PC-9 (cell line): ENCODE measurements at places on chromosomes 7 and 10.
A peak's percentile ranks its signal among the peaks of the same experiment; 100 is the strongest.

DNA sequence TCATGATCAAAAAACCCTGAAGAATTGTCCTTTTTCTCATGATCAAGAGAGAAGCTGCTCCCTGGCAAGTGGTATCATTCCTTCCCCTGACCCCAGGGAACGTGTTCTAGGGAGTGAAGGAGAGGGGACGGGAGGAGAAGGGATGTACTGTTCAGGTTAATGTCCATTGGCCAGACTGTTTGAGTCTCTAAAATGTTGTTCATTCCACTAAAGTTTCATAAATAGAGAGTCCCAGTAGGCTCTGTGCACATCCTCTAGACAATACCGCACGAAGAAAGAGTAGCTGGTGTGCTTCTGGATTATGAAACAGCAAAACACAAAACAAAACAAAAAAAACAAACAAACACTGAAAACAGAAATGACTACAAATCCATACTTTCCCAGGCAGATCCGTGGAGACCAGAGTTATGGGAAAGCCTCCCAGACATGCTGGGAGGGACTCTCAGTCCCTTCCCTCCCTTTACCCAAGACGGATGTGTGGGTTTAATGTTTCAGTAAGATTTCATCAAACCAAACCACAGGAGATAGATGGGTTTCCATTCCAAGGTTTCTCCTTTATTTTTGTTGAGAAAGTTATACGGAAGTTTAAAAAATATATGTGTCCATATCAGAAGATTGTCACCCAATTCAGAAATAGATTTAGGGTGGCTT lies 66.5 kb upstream of the TNS3 start:
- DNase-seq = no peak

DNA sequence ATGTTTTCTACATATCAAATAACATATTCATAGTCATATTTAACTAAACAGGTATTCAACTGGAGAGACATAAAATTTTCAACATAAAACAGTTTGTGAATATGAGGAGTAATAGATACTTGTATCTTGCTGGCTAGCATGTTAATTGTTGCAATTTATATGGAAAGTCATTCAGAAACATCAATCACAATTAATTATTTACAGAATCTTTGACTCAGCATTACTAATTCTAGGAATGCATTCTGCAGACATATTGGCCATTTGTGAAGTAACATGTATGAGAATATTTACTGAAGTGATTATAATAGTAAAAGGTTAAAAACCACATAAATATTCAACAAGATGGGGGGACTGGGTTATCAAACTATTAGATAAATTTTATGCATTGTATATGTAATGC lies 203.7 kb downstream of the TSPAN12 start:
- DNase-seq = no peak

DNA sequence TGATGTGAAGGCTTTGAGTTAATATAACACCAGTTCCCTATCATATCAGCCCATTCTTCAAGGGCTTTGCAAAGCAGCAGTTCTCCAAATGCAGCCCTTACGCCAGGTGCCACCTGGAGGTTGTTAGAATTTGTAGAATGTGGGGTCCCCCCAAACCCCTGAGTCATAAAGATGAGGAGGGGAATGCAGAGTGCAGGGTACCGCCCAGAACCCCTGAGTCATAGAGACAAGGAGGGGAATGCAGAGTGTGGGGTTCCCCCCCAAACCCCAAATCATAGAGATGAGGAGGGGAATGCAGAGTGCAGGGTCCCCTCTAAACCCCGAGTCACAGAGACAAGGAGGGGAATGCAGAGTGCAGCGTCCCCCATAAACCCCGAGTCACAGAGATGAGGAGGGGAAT lies 605.8 kb downstream of the PTPRN2 start:
- DNase-seq = no peak

- DNase-seq = no peak
Measured at GRCh38 chr10:110067960-110068770, 60.4 kb downstream of the ADD3 start.

- no peak for DNase-seq
Measured at GRCh38 chr7:152076940-152077933, 51.8 kb downstream of the GALNT11 start.

GRCh38 chr7:45225948-45226335 lies 68.4 kb downstream of the RAMP3 start:
- no peak for DNase-seq

DNA sequence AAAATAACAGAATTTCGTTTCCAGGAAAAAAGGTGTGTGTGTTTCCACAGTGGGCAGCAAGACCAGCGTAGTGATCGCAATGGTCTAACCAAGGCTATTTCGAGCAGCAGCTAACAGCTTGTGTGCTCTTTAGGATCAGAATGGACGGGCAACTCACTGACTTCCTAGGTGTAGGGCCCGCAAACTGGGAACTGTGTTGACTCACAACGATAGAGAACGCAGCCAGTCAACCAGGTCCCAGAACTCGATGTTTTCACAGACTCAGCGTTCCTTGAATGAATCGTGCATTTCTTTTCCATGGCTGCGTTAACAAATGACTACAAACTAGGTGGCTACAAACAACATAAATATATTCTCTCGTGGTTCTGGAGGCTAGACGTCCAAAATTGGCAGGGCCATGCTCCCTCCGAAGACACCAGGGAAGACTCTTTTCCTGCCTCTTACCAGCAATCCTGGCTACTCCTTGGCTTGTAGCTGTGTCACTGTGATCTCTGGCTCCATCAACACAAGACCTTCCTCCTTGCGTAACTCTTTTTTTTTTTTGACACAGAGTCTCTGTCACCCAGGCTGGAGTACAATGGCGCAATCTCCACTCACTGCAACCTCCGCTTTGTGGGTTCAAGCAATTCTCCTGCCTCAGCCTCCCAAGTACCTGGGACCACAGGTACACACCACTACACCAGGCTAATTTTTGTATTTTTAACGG lies 39.1 kb downstream of the PODXL start:
- peak; percentile 19 for DNase-seq

DNA sequence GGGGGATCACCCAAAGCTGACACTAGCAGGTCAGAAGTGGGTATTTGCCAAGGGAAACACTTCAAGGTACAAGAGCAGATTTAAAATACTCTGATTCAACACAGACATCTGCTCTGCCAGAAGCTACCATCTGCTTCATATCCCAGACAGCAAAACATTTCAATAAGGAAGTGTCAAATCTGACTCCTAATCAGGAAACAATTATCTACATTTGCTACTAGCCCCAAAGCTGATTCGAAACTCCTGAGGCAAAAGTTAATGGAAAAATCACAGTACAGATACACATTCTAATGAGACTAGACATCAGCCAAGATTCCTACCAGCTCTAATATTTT lies 48.9 kb downstream of the PARD3 start:
- no peak for DNase-seq

- DNase-seq = no peak
Measured at GRCh38 chr7:105677817-105678573, 96.7 kb upstream of the EFCAB10 start.

- DNase-seq = no peak
Measured at GRCh38 chr7:110918949-110919548, 171.9 kb upstream of the LRRN3 start.

DNA sequence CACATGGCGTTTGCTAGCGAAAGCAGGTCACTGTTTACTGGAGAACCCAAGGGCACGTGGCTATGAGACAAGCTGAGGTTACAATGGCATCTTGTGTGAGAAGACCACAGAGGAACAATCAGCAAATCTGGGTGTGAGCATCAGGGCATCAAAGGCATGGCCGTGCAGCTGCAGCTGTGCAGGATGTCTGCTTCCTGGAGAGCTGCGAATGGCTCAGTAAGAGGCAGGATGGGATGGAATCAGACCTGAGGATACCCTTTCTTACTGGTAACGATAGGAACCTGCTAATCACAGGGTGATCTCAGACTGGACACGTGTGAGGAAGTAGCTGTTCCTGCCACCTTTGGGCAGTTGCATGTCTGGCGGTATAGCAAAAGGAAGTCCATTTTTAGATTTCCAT lies 119.5 kb downstream of the RNF216 start:
- DNase-seq = no peak

DNA sequence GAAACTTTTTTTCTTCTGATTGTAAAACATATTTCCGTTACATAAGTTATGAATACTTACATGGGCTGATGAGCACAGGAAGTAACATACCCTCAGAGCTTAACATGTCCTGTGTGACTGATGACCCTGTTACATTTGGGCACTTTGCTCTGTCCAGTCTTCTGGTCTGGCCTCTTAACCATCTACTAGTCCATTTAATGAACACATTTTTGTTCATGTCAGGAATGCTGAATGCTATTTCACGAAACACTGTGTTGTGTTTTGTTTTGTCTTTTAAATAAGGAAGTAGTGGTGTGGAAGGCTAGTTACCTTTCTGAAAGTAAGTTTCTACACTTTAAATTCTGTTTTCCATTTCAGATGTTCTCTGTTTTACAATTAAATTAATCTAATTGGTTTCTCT lies 77.7 kb downstream of the RBM33 start:
- DNase-seq = no peak

- no peak for DNase-seq
Measured at GRCh38 chr10:97514344-97514743, 15.6 kb downstream of the UBTD1 start.

DNA sequence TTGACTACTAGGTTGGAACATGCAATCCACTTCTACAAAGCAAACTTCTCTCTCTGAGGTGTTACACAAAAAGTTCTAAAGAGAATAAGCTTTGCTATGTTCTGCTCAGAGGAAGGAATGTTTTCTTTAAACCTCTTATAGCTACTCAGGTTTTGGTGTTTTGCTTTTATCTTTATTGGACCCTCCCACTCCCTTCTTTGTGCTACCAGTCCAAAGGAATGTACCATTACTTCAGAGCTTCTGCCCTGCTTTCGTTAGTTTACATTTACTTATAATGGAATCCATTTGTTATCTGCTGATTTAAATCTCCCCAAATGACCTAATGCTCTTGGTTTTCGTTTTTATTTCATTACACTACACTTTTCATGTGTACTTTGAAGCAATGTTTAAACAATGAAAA lies 154.9 kb downstream of the ATE1 start:
- no peak for DNase-seq

DNA sequence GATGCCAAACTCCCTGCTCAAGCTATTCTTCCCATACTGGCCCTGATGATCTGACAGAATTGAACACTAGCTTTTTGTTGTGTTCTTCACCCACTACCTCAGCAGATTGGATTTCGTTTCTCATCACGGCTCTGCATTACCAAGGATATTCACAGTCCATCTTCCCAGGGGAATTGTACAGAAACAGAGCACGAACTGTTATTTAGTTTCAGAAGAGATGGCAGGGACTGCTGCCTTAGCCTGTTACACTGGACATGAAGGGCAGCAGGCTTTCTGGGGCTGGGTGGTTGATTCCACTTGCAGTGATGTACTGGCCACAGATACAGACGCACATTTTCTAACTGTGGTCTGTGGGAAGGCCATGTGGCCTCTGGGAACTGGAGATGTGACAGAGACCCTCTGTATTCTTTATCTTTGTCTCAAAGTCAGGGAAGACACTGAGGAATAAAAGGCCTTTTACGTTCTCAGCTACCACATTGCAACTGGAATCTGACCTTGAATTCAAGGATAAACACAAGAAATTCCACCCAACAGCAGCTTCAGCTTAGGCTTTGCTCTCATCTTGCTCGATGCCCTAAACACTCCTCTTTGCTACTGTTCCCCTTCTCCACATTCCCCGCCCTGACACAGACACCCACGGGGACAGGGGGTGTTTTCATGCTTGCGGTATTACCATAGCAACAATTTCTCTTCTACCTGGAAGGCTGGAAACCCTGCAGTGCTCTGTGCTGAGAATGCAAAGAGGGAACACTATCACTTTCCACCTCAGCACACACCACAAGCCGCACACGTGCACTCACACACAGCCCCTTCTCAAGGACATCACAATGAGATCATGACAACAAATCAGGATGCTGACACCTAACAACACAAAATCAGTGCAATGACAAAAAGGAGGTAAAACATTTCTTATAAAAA lies 81.7 kb downstream of the RNF216 start:
- no peak for DNase-seq
